ENCODE measurements at places on chromosomes 2 and 18.

GRCh38 chr2:46353509-46353908, 56.3 kb downstream of the EPAS1 start:
- no peak for DNase-seq

DNA sequence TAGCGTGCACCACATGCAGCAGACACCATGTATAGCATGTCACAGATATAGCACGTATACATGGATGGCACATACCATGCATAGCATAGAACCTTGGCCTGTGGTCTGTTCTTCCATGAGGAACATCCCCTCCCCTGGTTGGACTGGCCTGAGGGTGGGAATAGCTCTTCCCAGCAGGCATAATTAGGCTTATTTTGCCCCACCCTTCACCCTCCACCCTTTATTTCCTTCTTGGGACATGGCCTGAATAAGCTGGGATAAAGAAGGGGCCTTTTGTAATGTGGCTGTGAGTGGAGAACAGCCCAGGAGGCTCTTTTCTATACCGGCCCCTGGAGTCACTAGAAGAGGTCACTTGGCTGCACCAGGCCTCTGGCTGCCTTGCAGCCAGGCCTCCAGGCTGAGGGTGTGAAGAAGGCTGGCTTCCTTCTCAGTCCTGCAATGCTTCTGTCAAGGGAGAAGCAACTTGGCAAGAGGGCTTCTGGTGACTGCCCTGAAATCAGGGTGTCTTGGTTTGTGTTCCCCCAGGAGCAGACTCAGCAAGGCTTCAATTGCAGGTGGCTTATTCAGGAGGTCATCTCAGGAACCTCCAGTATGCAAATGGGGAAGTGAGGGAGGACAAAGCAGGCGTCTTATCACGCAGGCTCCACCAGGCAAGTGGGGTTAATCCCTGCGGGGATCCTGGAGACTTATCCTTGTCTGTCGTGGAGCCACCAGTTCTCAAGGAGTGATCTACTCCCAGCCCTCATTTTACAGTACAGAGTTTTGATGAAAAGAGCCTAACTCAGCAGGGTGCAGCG, 68.2 kb downstream of the HS6ST1 start:
- DNase-seq = no peak

DNA sequence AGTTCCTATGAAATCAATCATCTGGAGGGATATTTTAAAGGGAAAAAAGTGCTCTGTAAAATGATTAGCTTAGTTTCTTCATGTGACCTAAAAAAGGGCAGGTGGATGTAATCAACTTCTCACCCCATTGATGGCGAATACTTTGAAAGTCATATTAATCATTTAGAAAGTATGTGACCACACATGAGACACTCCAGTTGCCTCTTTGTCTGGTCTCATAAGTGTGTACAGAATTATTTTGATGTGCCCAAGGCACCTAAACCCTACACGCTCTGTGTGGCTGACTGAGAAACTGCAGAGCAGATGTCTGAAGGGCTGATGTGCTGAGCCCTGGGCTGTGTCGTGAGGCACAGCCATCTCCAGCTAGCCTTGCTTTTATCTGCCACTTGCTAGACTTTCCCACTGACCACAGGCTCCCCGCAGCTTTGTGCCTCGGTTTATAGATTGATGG, 26.9 kb downstream of the SGPP2 start:
- no peak for DNase-seq

DNA sequence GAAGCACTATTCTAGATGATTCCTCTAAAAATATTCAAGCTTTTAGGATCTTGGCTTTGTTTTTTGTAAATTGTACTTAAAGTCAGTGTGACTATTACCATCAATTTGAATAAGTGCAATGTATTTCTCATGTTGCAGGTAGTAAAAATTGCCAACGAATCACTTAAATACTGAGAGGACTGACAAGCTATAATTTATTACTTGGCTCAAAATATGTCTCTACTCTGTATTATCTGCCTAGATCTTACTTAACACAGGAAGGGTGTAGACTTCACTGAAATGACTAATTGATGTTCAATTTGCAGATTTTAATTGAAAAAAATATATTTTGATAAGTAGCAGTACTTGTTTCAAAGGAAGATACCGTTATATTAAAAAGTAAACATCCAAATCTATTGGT, 202.3 kb downstream of the SLC8A1 start:
- DNase-seq = peak; percentile 29

GRCh38 chr2:45681675-45682074, 30.2 kb downstream of the PRKCE start:
- DNase-seq = no peak

GRCh38 chr2:84832772-84833461, 48.0 kb downstream of the TRABD2A start:
- DNase-seq = no peak

- DNase-seq = no peak
Observed at GRCh38 chr2:197614532-197614931, 60.9 kb downstream of the RFTN2 start.

DNA sequence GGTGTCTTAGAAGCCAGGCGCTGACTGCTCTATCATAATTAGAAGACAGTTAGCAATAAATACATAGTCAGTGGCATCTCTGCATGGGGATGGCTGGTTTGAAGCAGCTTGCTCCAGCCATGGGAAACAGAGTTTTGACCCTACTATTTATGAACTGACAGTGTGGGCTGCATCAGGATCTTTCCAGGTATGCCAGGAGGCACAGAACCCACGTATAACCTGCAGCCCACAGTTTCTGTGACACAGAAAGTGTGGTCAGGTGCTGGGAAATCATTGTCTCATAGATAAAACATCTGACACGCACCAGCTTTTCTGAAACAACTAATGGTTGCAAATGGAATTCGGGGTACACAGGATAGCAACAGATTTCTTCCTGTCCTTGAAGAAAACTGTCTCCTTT, 34.7 kb downstream of the INPP4A start:
- DNase-seq = no peak

DNA sequence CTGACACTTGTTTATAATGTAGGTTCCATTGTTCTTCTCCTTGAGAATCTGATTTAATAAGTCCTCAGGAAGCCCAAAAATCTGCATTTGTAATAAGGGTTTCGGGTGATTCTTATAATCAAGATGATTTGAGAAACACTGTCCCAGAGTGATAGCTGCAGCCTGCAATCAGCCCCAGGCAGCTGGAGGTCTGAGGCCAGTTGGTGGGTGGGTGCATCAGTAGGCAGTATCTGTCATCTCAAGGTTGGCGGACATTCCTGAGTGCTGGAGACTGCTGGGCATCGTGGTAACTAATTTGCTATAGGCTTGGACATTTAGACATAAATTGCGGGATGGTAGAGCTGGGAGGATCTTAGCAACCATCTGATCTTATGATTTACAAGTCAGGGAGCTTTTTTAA, 2.7 kb upstream of the IL18RAP start:
- no peak for DNase-seq

GRCh38 chr2:34851804-34852203, 1252.7 kb upstream of the FAM98A start:
- DNase-seq = no peak

DNA sequence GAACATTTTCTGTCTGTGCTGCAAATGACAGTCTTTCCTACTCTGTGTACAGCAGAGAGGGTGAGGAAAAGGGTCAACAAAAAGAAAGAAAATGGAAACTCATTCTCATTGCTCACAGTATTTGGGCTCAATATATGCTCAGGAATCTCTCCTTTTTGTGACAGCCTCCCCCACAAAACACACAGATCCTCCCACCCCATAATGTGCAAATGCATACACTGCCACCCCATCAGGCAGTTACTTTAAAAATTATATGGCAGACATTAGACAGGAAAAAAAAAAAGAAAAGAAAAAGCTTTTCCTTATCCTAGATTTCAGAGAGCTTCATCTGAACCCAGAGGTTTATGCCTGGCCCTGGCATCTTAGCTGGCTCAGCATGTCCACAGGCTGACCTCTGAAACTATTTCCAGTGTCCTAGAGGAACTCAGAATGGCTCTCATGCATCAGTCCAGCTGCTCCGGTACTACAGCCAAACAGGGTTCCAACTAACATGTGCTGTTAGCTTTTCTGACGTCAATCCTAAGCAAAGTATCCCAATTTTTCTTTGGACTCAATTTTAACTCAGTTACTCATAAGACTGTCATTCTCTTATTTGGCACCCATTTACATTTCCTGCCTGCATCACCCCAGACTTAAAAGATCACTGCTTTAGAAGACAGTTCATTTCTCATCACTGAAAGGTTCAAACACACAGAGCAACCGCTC, 105.9 kb downstream of the RBMS1 start:
- DNase-seq = no peak

DNA sequence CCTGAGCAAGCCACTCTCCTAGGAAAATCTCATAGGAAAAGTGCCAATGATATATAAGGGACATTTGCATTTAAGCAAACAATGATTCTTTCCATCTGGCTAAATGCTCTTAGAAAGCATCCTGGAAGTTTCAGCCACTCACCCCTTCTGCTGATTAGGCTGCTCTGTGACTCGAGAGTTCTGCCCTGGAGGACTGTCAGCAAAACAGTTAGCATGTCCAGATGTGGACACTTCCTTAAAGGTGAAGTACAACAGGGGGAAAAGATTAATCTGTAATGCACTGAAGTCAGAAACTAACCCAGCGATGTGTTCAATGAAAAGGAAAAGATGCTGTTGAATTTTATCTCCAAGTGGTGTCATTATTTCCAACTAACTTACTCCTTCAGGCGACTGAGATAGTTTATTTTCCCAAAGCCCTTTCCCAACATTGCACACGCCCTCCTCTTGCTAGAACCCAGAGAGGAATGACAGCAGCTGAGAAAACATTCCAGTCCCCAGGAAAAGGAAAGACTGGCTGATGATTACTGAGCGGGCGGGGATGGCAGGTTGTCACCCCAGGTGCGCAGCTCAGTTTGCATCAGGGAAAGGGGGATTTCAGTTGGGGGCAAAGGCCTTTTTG, 214.0 kb downstream of the SS18 start:
- DNase-seq = no peak

- DNase-seq = no peak
Observed at GRCh38 chr2:69704446-69704845, 37.5 kb upstream of the ANXA4 start.

GRCh38 chr18:3552305-3552704, 102.3 kb downstream of the TGIF1 start:
- DNase-seq = no peak

DNA sequence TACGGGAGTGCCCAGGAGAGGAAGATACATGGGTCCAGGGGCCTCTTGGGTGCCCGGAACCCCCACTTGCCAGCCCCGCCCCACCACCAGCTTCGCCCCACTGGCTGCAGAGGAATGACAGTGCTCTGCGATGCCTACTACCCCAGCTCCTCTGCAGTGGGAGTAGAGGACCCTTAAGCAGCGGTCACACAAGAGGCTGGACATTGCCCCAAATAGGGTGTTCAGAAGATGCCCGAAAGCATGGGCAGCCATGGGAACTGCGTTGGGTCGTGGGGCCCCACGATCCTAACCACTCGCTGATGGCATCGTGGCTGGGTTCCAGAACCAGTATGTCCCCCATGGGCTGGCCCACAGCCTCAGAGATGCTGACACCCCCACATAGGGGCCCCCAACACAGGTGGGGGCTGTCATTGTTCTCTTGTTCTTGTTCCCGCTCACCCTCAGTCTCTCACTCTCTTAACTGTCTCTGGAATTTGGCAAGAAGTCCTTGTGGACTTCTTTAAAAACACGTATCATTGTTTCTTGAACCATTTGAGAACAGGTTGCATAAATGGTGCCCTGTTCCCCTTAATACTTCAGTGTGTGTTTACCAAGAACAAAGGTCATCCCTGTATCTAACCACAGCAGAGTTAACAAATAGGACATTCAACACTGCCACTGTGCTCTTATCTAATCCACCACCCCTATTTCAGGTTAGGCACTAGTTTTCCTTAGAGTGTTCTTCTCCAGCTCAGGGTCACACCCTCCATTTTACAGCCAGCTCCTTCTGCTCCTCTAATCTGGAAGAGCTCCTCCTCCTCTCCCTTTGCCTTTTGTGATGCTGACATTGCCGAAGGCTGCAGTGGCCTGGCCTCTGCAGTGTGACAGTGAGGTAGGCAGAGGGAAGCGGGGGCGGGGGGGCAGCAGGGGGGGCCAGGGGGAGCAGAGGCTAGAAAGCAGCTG, 76.3 kb downstream of the STPG4 start:
- no peak for DNase-seq

- DNase-seq = no peak
Observed at GRCh38 chr2:239240414-239240881, 160.4 kb downstream of the HDAC4 start.

GRCh38 chr2:218882461-218882816, 1.8 kb downstream of the WNT10A start:
- DNase-seq = no peak

Data from NCI-H1436 (cell line).